ENCODE measurements at places on chromosomes 2 and 18.

DNA sequence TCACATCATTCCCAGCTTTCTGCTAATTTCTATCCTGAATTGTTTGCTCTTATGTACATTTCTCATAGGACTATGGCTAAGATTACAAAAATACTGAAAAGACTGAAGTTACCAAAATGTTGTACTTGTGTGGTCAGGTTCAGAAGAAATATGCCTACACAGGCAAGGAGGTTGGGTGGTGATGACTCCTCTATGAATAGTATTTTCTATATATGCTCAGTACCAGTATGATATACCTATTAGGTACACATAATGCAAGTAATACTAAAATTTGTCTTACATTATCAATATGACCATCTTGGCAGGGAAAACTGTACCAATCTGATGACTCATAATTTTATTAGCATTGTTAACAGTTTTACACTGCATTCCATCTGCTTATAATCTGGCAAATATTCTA, 12.2 kb upstream of the ORC2 start:
- DNase-seq = no peak

DNA sequence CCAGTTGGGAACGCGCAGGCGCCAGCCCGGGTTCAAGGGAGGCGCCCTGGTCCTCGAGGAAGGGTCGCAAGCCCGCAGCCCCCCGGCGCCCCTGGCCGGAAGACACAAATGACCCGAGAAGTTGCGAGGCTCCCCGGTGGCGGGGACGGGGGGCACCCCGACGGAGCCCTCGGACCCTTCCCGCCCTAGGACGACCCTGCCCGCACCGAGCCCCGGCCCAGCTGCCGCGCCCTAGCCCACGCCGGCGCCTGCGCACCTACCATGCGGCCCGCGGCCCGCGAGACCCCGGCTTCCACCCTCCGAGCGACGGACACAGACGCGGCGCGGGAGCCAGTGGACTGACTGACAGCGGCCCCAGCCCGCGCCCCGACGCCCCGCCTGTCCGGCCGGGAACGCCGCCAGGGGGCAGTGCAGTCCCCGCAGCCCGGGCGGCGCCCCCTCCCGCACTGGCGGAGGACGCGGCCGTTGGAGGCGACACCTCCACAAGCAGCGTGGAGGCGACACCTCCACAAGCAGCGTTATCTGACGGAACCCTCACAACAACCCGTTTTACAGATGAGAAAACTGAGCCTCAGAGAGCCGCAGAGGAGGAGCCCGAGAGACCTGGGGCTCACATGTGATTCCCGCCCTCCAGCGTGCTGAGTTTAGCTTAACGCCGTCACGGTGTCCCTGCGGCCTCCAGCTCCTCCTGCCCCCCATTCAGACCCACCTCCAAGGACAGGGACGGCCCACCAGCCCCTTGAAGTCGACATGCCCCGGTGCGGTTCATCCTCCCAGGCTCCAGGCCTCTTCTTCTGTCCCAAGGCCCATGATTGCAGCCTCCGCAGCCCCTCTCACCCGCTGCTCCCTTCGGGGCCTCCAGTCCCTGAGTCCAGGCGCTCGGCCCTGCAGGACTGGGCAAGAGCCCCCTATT, at the start of gene NMUR1:
TSS of gene NMUR1 (minus strand) at position 347 of the 913 bp plus-strand sequence. CDS start at position 263, 84 bp downstream.
- DNase-seq = peak; percentile 31

DNA sequence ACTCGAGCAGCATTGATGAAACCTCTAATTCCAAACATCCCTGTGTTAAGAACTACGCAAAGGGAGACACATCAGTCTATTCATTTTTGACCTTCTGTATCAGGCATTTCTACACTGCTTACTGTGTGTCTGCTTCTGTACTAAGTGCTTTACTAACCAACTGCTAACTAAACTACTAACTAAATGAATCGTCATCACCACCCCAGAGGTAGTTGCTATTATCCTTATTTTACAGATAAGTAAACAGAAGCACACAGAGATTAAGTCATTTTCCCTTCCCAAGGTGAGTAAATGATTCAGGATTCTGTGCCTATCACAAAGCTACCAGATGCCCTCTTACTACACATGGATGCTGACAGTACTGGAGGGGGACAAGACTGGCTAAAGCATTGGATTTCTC, 284.1 kb downstream of the AGPS start:
- no peak for DNase-seq

DNA sequence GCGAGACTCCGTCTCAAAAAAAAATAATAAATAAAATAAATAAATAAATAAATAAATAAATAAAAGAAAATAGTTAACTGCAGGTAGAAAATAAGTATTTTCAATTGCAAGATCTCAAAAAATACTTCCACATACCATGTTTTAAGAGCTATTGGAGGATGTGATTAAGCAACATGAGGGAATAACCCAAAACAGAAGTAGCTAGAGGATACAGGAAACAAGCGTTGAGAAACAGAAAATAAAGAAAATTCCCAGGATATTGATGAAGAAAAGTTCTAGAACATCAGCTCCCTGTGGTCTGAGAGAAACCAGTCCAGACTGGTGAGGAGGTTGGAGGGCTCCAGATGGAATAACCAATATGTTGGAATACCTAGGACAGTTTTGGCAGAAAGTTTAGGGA, 57.3 kb upstream of the RND3 start:
- DNase-seq = no peak

DNA sequence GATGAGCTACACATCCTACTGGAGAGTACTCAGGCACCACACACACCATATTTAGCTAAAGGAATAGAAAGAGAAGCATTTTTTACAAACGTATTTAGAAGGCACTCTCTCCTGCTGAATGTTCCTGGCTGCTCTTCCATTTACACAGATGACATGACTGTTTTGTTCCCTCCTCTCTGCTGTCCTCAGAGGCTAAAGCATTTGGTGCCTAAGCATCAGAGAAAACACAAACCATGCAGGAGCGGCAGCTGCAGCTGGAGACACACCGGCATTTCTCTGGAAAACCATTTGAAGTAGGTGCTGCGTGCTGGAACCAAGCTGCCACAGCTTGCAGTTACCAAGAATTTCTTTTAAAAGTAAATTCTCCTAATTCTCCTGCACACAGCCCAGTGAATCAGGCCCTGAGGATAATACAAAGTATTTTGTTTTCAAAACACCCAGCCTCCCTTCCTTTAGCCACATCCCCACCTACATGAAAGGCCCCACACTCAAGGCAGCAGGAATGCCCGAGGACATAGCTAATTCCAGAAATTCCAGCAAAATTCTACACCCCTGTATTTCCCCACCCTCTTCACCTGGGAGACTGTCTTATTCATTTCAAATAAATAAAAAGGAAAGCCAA, 488.9 kb upstream of the SOX11 start:
- no peak for DNase-seq

GRCh38 chr2:127649100-127649611, 3.2 kb downstream of the GPR17 start:
- no peak for DNase-seq

- DNase-seq = peak; percentile 58
Measured at GRCh38 chr2:239249776-239250175, 151.0 kb downstream of the HDAC4 start.

- DNase-seq = no peak
Measured at GRCh38 chr2:216730871-216731270, 35.5 kb upstream of the IGFBP5 start.

- peak; percentile 11 for DNase-seq
Measured at GRCh38 chr2:1740716-1741589, 3.4 kb downstream of the PXDN start.

DNA sequence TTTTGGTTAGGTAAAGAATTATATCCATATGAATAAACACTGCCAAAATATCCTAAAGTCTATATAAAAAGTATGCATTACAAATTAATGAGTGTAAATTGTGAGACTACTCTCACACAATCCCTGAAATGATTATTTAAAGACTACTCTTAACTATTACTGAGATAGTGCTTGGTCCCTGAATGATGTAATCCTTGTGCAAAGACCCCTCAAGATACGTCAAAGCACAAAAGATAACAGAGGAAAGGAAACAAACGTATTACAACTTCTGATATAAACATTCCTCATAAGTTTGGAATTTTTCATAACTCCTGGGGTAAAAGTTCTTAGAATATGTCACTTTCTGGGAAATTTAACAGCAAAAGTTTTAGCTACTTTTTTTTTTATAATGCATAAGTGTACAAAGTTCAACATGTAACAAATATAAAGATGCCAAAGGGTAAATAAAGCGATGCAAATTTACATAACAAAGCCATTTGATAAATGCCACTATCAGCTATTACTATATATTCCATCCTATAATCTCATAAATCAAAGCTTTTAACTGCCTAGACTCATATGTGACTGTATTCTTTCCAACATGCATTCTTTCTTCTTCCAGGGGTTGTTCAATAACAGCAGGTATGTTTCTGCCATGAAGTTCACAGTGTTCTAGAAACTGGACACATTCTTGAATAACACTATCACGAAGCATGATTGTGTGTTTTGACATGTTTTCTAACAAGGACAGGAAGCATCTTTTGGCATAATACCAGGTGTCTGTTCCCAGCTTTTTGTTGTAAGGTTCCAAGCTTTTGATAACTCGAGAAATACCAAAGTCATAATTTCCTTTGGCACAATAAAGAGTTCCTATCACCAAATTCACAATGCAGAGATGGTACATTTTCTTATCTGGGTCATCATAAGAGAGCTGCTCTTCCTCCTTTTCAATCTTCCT, 158.0 kb downstream of the AGPS start:
- no peak for DNase-seq

- DNase-seq = no peak
Measured at GRCh38 chr2:180520921-180521581, 459.4 kb upstream of the UBE2E3 start.

GRCh38 chr18:64100116-64100922, 48.6 kb downstream of the LINC00305 start:
- no peak for DNase-seq

DNA sequence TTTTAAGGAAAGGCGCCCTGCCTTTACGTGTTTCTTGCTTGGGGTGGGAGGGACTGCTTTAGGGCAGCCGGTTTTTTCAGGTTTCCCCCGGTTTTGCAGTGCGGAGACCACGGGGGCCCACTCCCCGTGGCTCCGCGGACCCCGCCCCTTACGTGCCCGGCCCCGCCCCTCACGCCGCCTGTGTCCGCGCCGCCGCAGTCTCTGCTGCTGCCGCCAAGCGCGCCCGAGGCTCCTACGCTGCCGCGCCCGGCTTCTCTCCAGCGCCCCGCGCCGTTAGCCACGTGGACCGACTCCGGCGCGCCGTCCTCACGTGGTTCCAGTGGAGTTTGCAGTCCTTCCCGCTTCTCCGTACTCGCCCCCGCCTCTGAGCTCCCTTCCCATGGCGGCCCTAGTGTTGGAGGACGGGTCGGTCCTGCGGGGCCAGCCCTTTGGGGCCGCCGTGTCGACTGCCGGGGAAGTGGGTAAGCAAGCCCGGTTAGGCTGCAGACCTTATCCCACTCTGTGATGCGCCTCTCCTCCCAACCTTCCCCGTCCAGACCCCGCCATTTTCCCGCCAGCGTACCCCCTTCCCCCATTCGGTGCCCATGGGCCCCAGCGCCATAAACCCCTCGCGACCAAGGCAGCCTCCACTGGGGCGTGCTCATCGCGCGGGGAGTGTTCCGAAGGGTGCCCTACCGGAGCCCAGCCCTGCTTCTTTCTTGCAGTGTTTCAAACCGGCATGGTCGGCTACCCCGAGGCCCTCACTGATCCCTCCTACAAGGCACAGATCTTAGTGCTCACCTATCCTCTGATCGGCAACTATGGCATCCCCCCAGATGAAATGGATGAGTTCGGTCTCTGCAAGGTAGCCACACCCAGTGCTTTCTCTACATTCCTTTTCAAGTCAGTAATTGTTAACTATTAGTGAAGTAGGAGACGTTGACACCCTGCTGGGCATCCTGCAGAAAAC, at the start of gene CAD:
TSS of gene CAD (plus strand) at position 197 of the 949 bp plus-strand sequence. CDS start at position 380, 183 bp downstream.
- peak; percentile 88 for DNase-seq

GRCh38 chr2:236892721-236893120, 193.0 kb upstream of the COPS8 start:
- no peak for DNase-seq

- DNase-seq = no peak
Measured at GRCh38 chr18:75455249-75456198, 28.0 kb upstream of the SMIM21 start.

GRCh38 chr2:233412405-233412804, 58.1 kb downstream of the DGKD start:
- DNase-seq = no peak

GRCh38 chr2:188529710-188530109, 238.0 kb downstream of the GULP1 start:
- DNase-seq = no peak

GRCh38 chr2:227834916-227835650, 21.4 kb downstream of the CCL20 start:
- no peak for DNase-seq

- peak; percentile 57 for DNase-seq
Measured at GRCh38 chr2:237213315-237214022, 127.8 kb downstream of the COPS8 start.

GRCh38 chr2:134738141-134738870, 19.5 kb upstream of the TMEM163 start:
- no peak for DNase-seq

- no peak for DNase-seq
Measured at GRCh38 chr2:11566383-11566782, 32.5 kb downstream of the GREB1 start.

DNA sequence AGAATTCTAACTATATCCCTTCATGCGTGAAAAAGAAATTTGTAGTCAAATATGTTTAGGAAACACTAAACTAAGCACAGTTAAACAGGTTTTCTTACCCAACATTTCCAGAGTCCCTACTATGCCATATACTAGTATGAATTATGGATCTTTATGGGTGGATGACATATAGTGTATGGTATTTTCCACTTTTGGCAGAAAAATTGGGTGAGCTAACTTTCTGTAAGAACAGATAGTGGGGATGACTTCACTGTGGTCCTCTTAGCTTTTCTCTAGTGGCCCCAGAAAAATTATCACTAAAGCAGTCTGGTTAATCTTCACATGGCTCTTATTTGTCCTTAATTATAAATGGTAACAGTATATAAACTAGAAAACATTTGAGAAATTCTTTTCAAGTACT, 240.0 kb upstream of the GULP1 start:
- DNase-seq = no peak

DNA sequence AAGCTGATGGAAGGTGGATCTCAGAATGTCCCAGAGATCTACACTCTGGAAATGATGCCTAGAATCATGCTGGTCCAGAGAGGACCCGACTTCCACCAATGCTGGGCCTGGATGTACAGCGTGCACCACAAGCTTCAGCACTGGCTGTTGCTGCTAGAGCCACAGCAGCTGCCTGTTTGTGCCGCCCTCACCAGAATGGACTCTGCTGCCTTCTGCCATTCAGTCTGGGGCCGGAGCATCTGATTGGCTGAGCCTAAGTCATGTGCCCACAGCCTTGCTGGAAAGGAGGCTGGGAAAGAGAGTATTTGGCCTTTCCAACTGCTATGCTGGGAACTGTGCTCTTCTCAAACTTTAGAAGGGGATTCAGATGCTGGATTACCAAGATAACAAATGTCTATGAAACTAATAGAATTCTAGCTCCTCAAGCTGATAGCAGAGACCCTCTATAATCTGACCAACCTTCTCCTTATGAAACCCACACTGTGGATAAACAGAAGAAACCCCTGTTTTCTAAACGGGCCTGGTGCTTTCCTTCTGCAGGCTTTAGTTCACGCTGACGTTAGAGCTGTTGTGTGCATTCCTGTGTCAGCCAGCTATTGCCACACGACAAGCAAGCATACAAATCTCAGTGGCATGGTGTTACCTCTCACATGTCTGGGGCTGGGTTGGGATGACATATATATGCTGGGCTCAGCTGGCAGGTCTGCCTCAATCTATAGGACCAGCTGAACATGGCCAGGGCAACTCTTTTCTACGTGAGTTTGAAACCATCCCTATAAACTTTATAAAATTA, 4.1 kb upstream of the LOXHD1 start:
- DNase-seq = no peak

GRCh38 chr2:175167076-175167791, 769 bp downstream of the ATF2 start:
- DNase-seq = peak; percentile 28

Data from uterus (tissue), 4 donors.